B cell (primary cell): ENCODE measurements at places on chromosomes 5 and 9. TPM values are rescaled to one million over a fixed set of nuclear protein-coding genes. Genes with fewer than 3 reads are reported as not detected.

The GHR gene
- polyA plus RNA-seq: not detected in 2 replicates

The PCDHB10 gene
- polyA plus RNA-seq: not detected in 2 replicates

The C9orf153 gene
- polyA plus RNA-seq: not detected in 2 replicates

The TAS2R1 gene
- not detected in 2 replicates for polyA plus RNA-seq

The ARRDC3 gene
- 36.1 and 52.9 TPM in 2 replicates for polyA plus RNA-seq

The SEMA4D gene
- polyA plus RNA-seq: 53.6 and 65.9 TPM in 2 replicates

The SYK gene
- 55.3 and 60.3 TPM in 2 replicates for polyA plus RNA-seq

The TNFSF8 gene
- 2.6 and 4.1 TPM in 2 replicates for polyA plus RNA-seq

The TMEM174 gene
- polyA plus RNA-seq: not detected in 2 replicates

The ZNF879 gene
- polyA plus RNA-seq: 1.9 and 2.4 TPM in 2 replicates

The PCDHB9 gene
- polyA plus RNA-seq: 0.12 and 0.20 TPM in 2 replicates

The UBE2QL1 gene
- polyA plus RNA-seq: 0.32 and 0.33 TPM in 2 replicates
